ENCODE measurements at places on chromosomes 11 and 22. TPM values are rescaled to one million over a fixed set of nuclear protein-coding genes. Genes with fewer than 3 reads are reported as not detected.

The KCNJ1 gene
- not detected for total RNA-seq

The RFPL2 gene
- total RNA-seq: not detected

The CCDC157 gene
- total RNA-seq: 1.0 TPM

The KCNE3 gene
- 0.28 TPM for total RNA-seq

The PATE2 gene
- total RNA-seq: 0.09 TPM

The SYT8 gene
- total RNA-seq: 0.09 TPM

The PCSK7 gene
- total RNA-seq: 53.2 TPM

The MMP13 gene
- total RNA-seq: not detected

The HSCB gene
- total RNA-seq: 13.4 TPM

The ALDH3B2 gene
- total RNA-seq: not detected

The DEPDC5 gene
- total RNA-seq: 10.2 TPM

The DDTL gene
- total RNA-seq: 2.5 TPM

The NNMT gene
- total RNA-seq: 378 TPM

The CBLIF gene
- not detected for total RNA-seq

The CDK2AP2 gene
- 13.1 TPM for total RNA-seq

The CRYBB1 gene
- not detected for total RNA-seq

The SYT7 gene
- 0.19 TPM for total RNA-seq

The GAL gene
- 0.28 TPM for total RNA-seq

The APLNR gene
- total RNA-seq: under 0.01 TPM

The CCDC73 gene
- not detected for total RNA-seq

The GNAZ gene
- 0.66 TPM for total RNA-seq

The PATL1 gene
- total RNA-seq: 3.7 TPM

The LIF gene
- 2.0 TPM for total RNA-seq

The TMEM151A gene
- not detected for total RNA-seq

The CLCF1 gene
- total RNA-seq: 3.3 TPM

The ELFN2 gene
- 0.47 TPM for total RNA-seq

The PATE4 gene
- not detected for total RNA-seq

The NXPE2 gene
- total RNA-seq: not detected

The MS4A15 gene
- not detected for total RNA-seq

Data from endothelial cell of coronary artery (primary cell).